ENCODE measurements at places on chromosomes 2 and 18.
A peak's percentile ranks its signal among the peaks of the same experiment; 100 is the strongest.

- peak; percentile 40 for DNase-seq
These were observed 23.7 kb downstream of the TMEM127 start for GRCh38 chr2:96241900-96242611.

DNA sequence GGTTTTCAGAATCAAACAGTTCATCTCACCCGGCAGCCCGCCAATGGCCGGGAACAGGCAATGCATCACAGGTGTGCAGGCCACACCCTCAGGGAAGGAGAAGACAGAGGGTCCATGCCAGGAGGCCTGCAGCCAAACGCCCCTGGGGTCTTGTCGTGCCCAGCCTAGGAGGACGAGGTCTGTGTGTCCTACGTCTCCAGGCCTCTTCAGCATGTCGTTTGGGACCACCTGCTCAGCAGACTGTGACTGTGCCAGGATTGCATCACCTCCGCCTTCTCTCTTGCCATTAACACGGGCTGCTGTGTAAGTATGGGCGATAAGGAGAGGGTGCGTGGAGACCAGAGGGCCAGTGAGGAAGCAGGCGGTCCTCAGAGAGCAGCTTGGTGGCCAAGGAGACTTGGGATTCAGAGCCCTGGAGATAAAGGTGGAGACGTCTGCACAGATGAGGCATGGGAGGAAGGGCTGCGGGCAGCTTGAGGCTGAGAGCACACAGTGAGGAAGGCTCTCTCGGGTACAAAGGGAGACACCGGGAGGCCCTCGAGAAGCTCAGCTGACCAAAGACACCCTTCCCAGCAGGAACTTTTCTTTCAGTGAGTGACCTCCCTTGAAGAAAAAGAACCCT, 37.4 kb upstream of the KLHL29 start:
- no peak for DNase-seq

- DNase-seq: no peak
These were observed 168.4 kb downstream of the LTBP1 start for GRCh38 chr2:33115196-33115595.

DNA sequence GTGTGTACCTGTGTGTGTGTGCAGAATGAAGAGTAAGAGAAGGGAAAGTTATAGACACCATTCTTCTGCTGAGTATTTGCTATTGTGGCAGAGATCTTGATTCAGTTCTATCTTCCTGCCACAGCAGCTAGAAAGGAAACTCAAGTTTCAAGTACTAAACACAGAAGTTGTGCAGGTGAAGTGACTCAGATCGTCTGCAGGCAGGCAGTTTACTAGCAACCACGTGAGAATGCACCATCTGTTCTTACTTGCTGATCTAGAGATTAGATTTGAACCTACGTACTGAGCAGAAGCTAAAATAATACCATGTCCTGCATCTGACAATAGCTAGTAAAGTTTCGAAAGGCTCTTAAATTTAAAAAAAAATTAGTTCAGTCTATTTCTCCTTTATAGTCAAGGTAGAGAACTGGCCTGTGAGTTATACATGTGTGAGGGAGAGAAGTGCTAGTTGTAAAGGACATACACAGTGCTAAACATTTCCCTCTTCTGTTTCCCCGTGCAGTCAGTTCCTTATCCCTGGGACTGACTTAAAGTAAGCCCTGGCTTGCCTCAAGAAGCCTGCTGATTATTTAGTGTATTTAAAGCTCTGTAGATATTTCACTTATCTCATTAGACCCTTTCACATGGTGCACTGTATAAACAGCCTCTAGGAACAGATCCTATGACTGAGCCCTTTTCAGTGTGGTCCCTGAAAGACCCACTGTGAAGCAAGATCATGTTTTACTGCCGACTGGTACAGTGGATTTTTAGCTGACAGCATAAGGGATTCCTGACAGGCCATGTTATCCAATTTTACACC, 45.0 kb downstream of the SLC38A11 start:
- no peak for DNase-seq

DNA sequence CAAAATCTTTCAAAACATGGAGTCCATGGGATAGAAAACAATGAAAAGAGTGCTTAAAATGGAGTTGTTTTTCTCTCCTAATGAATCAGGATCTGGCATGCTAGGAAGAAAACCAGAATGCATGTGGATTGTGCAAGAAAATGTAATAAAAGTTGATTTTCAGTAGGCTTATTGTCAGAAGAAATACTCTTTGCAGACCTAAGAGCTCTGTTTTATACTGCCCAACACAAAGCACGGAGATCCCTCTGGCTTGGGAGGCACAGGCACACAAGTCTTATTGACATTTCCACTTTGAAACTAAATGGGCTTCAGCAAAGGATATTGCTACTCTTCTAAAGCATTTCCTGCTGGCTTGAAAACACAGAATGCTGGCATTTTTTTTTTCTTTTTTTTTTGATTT, 15.5 kb upstream of the DAPL1 start:
- no peak for DNase-seq

GRCh38 chr18:62073461-62074281, 113.2 kb downstream of the PIGN start:
- no peak for DNase-seq

- DNase-seq: no peak
These were observed 239.5 kb downstream of the WDR7 start for GRCh38 chr18:56890632-56891031.

DNA sequence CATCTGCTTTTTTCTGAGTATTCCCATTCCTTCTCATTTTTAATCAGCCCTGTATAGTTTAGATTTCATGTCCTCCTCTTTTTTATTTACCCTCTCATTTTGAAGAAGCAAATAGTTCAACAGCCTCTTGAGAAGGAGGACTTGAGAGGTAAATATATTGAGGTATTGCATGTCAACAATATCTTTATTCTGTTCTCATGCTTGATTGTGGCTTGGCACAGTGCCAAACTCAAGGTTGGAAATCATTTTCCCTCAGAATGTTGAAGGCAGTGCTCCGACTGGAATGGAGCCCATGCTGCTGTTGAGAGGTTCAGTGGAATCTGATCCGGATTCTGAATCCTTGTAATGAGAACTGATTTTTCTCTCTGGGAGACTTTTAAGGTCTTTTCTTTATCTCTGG, 31.0 kb upstream of the GALNT3 start:
- no peak for DNase-seq

DNA sequence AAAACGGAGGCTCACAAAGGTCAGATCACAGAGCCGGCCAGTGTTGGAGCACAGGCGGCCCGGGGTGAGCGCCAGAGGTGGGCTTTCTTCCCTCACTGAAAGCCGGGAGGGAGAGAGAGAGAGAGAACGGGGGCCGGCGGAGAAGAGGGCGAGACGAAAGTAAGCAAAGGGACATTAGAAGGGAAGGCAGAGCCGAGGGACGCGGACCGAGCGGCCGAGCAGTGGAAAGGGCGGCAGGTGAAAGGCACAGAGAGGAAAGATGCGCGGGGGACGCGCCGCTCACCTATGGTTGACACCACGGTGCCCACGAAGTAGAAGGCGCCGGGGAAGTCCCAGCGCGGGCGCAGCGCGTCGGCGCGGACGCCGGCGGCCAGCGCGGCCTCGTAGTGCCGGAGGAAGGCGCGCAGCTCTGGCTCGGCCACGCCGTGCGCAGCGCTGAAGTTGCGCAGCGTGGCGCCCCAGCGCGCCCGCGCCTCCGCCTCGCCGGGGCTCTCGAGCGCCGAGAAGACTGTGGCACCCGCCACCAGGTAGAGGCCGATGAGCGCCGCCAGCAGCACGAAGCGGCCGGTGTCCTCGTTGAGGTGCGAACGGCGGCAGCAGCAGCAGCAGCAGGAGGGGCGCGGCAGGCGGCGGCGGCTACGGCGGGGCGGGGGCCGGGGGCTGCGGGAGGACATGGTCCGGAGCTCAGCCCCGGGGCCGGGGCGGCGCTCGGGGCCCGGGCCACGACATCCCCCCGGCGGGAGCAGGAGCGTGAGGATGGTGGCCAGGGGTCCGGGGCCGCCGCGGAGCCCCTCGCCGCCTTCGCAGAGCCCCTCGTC, 166.9 kb downstream of the MSH2 start:
- DNase-seq: no peak
